Stimulated activated CD4-positive, alpha-beta T cell treated with anti-CD3 and anti-CD28 coated beads, Interleukin-1b, Interleukin-23, amount 100 ng/mL, for 1 hour (primary cell): ENCODE measurements at places on chromosomes 13 and 19.

GRCh38 chr13:66888698-66889097 is 341.4 kb downstream of the PCDH9 start:
- no peak for DNase-seq

- no peak for DNase-seq
Measured at GRCh38 chr13:66887088-66887487, 343.0 kb downstream of the PCDH9 start.

GRCh38 chr13:46076827-46077226 is 24.3 kb upstream of the ZC3H13 start:
- DNase-seq, result no peak

DNA sequence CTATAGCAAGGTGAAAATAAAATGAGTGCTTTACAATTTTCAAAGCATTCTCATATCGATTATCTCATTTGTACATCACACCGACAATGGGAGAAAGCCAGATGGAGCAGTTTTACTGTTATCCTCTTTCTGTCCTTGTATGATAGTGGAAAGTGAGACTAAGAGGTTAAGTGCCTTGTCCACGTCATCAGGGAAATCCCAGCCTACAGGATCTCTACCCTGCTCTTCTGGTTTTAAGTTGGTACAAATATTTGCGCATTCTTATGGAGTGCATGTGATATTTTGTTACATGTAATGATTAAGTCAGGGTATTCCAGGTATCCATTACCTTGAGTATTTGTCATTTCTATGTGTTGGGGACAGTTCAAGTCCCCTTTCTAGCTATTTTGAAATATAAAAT is 12.4 kb upstream of the ENOX1 start:
- no peak for DNase-seq

GRCh38 chr13:77555246-77555645 is 19.7 kb downstream of the SCEL start:
- no peak for DNase-seq

DNA sequence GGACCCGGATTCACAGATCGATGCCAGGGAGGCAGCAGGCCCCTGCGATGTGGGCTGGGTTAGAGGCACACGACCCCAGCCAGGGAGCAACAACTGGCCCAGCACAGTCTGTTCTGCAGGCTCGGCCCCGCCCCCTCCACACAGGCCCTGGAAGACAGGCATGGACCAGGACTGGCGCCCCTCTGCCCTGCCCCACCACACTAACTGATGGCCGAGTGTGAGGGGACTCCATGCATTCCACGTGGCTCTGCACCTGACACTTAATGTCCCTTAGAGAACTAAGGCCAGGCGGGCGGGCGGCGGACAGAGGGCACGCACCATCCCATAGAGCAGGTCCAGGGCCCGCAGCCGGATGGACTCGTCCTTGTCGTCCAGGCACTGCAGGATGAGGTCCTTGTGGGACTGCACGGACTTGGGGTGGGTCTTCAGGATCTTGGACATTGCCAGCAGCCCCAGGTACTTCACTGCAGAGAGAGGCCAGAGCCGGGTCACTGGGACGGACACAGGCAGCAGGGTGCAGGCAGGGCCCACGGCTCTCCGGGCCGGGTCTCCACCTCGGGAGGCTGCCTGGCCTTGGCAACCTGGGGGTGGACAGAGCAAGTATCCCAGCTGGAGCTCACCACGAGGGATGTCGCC is 24.8 kb downstream of the IZUMO4 start:
- DNase-seq, result no peak

DNA sequence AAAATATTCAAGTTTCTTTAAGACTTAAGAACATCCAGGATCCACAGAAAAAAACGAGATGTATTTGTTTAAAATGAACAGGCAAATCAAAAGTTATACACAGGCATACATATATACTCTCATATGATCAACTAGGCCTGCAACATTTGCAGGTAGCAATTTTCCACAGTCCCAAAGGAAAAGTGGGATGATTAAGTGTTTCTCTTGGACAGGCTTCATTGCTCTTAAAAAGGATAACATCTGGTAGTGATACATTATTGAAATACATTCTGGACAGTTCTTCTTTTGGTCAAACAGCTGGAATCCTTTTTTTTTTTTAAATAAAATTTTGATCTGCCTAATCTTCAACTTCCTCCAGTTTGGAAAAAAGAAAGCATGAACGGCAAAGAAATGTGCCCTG is 114.8 kb upstream of the TDRD3 start:
- DNase-seq, result no peak

GRCh38 chr13:98981369-98982080 is 3.7 kb upstream of the DOCK9 start:
- no peak for DNase-seq

- no peak for DNase-seq
Measured at GRCh38 chr13:41054212-41054877, 7.0 kb upstream of the WBP4 start.

DNA sequence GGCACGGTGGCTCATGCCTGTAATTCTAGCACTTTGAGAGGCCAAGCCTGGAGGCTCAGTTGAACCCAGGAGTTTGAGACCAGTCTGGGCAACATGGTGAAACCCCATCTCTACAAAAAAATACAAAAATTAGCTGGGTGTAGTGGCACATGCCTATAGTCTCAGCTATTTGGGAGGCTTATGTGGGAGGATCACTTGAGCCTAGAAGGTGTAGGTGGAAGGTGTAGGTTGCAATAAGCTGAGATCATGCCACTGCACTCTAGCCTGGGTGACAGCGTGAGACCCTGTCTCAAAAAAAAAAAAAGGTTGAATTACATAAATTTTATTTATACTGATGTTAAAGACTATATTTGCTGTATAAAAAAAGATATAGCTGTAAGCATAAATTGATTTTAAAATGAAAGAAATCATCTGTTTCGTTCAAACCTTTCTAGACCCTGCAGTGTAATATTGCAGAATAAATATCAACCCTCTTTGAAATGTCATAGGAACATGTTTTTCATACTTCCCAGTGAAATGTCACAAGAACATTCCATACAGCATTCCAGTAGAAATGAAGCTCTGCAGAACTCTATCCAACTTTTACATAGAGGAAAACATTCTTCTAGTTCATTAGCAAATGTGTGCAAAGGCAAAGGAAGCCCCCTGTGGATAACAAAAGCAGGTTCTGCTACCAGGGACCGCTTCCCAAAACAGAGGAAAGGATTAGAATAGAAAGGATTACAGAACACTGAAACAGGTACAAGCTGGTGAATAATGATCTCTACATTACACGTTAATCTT is 76.0 kb downstream of the CAB39L start:
- no peak for DNase-seq

DNA sequence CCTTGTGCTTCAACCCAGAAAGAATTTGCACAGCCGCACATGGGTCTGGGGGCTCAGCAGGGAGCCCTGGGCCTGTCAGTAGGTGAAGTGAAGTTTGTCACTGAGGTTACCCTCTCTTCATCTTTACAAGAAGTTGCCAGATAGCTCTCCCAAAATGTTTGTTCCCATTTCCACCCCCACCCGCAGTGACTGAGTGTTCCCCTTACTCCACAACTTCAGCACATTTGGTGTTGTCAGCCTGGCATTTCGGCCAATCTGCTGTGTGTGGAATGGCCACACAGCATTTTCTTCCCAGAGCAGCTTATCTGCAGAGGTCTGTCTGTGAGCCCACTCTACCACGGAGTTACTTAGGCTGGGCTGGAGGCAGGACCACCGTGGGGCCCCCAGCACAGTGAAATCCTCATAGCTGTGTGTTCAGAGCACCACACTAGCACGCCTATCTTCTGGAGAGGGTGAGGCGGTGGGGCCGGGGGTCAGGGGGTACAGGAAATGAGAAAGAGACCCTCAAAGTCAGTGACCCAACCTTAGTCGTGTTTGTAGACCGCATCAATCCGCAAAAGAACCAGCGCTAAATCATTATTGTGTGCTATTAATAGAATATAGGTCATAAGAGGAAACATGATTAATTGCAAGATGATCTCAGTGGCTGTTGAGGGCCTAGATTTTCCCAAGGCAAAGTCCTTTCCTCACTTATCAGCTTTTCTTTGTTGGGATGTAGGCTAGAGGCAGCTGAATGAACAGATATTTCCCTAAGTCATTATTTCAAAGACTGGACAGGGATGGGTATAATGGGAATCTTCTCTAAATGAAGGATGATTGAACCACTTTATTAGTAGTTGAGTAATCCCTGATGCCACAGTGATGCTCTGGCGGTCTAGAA is 116.0 kb downstream of the SIPA1L3 start:
- DNase-seq, result no peak

GRCh38 chr13:43544011-43544410 is 242.8 kb downstream of the ENOX1 start:
- no peak for DNase-seq

DNA sequence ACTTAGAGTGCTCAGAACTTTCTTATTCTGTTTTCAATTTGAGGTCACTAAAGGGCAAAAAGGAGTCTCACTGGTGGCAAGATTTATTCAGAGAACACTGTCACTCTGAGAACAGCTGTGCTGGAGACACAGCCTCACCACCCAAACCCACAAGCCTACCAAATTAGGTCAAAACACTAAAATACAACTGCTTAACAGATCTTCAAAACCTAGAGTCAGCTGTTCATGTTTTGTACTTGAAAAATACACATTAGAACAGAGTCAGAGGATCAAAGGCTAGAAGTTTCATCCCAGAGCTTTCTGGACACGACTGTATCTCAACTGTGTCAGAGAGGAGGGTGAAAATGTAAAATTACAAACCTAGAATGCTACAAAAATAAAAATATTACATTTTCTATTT is 89.3 kb downstream of the MIPEP start:
- no peak for DNase-seq

DNA sequence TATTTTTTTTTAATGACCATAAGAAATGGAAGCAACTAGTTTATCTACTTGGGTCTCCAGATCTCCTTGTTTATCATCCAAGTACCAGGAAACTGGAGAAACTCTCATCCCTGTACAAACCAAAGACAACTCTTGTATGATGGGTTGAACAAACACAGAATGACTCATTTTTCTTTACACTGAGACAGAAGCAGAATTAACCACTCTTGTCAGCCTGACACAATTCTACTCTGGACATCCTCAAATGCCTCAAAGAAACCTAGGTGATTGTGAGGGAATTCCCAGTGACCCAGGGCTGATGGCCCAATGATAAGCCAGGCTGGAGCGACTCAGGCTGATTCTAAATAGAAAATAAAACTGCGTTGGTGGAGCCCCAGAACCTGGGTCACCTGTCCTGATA is 151.5 kb downstream of the ZNF737 start:
- DNase-seq, result no peak

- no peak for DNase-seq
Measured at GRCh38 chr13:47673009-47673850, 327.8 kb downstream of the SUCLA2 start.

GRCh38 chr19:15902254-15902653 is 4.4 kb upstream of the CYP4F2 start:
- DNase-seq, result no peak

DNA sequence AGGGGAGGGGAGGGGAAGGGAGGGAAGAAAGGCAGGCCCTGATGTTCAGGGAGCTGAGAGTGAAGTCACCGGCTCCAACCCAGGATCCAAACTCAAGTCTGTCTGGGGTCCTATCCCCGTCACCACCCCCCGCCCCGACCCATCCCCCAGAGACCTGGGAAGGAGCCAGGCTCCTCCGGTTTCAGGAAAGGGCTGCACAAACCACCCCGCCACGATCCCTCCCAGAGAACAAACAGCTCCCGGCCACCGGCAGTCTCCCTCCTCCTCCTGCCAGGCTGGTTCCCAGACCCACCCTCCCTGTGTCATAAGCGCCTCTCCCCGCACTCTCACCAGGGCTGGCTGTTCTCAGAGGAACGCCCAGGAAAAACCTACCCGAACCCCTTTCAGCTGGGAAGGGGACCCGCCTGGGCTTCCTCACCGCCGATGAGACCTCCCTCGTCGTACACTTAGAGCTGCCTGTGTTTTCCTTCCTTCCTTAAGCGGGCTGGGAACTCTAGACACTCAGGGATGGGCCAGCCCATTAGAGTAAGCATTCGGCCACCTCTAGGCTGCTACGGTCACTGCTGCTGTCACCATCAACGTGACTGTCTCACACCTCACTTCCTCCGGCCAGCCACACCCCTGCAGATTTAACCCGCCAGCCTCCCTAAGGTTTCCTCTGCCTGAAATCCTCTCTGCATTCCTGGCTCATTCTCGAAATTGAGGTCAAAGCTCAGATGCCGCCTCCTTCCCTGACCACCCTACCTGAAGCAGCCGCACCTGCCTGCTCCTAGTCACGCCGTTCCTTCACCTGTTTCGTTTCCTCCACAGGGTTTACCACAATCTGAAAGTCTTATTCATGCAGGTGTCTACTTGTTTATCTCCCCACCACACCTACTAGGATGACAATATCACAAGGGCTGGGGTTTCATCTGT is 6.3 kb upstream of the RDH13 start:
- DNase-seq, result no peak

- no peak for DNase-seq
Measured at GRCh38 chr13:44365008-44365407, 8.6 kb upstream of the SERP2 start.

- DNase-seq, result no peak
Measured at GRCh38 chr13:92461831-92462230, 764.8 kb upstream of the GPC6 start.

DNA sequence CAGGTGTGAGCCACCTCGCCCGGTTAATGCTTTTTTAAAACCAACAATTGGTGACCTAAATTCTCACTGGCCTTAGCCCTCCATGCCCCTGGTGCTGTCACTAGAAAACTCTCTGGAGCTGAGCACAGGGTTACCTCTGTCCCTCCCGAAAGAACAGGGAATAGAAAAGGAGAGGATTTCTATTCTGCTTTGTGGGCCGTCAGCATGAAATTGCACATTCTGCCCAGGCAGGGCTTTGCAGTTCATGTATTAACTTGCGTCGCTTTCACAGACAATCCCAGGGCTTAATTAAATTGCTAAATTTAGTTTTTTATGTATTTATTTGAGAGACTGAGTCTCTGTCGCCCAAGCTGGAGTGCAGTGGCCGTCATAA is 583 bp upstream of the ZNF480 start:
- no peak for DNase-seq

DNA sequence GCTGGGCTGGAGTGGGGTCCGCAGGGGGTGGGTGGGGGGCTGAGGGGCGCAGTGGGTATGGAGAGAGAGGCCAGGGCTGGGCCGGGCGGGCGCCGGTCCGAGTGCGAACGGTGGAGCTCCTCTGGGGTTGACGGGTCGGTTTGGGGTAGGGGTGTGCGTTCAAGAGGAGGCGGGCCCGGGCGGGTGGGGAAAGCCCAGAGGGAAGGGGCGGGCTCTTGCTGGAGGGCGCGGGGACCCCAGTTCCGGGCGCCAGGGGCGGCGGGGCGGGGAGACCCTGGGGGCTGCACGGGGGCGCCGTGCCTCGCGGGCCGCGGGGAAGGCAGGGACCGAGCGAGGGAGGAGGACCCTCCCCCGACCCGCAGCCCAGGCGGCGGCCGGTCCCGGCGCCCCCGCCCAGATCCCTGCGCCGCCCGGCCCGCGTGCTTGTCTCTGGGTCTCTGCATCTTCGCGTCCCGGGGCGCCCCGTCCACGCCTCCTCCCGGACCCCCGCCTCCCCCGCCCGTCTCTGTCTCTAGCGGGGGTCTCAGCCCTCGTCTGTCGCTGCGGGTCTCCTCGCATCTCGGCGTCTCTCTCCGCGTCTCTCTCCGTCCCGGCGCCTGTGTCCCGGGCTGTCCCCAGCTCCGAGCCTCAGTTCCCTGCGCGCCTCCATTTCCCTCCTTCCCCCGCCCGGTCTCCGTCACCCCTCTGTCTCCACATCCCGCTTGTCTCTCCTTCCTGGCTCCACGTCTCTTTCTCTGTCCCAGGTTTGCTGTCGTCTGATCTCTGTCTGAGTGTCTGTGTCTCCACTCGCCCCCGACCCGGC is 8.3 kb upstream of the SHISA7 start:
- no peak for DNase-seq

- no peak for DNase-seq
Measured at GRCh38 chr13:64546371-64546770, 2683.8 kb downstream of the PCDH9 start.
